ENCODE measurements at places on chromosomes 3 and 15. TPM values are rescaled to one million over a fixed set of nuclear protein-coding genes. Genes with fewer than 3 reads are reported as not detected.

Gene MYLK
- total RNA-seq: not detected

Gene P2RY13
- not detected for total RNA-seq

Gene GRM2
- total RNA-seq: 0.22 TPM

Gene TEX55
- total RNA-seq: not detected

Gene CSPG5
- total RNA-seq: 0.54 TPM

Gene CCR3
- not detected for total RNA-seq
